ENCODE measurements at places on chromosomes 12 and 14.

DNA sequence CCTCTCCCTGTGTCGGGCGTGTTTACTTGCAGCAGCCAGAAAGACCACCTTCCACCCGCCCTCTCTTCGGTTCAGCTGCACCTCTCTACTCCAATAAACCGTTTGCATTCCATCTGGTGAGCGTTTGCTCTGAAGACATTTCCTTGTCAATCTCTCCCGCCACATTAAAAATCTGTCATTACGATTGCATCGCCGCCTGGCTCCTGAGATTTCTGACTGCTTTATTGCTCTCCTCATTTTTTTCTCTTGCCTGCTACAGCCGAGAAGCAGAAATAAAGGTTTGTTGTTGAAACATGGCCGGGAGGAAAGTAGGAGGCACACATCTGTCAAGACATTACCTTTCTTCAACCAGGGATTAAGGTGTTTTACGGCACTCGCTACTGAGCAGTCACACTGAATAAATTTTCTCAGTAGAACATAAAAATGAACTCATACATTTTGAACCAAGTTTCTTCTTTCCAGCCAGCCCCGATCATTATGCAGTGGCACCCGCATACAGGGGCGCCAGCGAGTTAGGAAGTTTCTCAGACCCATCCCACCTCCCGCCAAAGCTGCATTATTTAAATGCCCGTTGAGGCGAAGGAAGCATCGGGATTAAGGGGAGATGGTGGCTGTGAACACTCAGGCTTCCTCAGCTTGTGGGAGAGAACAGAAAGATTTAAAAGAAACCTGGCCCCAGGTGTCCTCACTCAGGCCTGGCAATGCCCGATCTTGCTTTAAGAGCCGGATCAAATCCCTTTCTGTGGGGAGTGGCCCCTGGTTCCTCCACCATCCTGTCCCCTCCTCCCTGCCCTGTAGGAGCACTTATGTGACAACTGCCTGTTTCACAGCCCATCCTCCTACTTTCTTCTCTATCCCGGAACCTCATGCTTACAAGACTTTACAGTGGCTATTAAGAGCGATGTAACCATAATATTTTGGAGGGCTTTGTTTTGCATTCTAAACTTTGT, 1108.9 kb downstream of the BCL11B start:
- no peak for DNase-seq

GRCh38 chr14:76348898-76349297, 27.0 kb upstream of the ESRRB start:
- no peak for DNase-seq

- DNase-seq = no peak
These were observed 10.8 kb upstream of the KRT8 start for GRCh38 chr12:52915637-52916036.

GRCh38 chr14:21089877-21090193, 8.6 kb downstream of the ZNF219 start:
- no peak for DNase-seq

DNA sequence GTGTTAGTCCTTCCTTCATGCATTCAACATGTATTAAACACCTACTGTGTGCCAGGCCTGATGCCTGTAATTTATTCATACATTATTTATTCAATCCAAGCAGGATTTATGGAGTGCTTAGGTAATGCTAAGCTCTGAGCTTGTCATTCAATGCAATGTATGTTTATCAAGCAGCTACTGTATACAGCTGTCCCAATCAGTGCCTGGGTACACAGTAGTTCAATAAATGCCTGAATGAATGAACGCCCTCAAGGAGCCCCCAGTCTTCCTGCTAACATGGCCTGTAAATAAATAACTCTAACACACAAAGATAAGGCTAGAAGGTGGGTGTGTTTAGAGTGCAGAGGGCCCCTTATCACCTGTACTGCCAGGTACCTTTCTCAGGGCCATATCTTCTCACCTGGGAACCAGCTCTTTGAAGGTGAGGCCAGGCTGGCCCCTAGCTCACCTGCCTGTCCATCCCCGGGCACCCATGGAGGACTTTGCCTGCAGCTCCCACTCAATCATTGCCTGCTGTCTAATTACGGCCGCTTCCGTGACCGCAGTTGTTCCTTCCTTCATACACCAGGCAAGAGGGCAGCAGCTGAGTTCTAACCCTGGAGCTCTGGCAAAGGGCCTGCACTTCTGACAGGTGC, 20.0 kb upstream of the KDM2B start:
- no peak for DNase-seq

DNA sequence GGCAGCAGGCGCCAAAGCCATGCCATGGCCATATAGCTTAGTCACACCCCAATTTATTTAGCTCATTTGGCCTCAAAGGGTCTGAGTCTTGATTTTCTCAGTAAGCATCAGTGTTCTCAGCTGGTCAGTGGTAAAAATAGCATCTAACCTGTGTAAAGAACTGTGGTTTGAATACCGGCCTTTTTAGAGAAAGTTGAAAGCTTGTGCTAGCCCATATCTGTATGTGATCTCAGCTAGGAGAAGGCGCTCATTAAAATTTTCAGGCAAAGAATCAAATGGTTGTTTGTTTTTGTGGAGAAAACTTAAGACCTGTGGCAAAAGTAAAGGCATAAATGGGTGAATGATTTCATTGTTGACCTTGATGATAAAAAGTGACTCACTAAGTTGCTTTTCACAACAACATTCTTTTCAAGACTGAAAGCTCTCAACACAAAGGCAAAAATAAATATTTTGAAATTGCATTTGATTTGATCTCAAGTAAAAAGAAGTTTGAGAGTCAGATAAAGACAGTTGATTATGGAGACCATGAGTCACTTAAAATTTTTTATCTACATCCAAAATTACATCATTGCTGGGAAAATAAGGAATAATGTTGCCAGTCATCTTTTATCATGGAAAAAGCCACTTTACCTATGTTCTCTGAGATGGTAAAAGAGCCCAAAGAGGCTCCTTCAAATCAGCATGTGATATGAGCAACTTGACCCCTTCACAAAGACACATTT, 128.5 kb upstream of the RGS6 start:
- DNase-seq = no peak

GRCh38 chr12:15276088-15276698, 46.1 kb upstream of the PTPRO start:
- DNase-seq = no peak

DNA sequence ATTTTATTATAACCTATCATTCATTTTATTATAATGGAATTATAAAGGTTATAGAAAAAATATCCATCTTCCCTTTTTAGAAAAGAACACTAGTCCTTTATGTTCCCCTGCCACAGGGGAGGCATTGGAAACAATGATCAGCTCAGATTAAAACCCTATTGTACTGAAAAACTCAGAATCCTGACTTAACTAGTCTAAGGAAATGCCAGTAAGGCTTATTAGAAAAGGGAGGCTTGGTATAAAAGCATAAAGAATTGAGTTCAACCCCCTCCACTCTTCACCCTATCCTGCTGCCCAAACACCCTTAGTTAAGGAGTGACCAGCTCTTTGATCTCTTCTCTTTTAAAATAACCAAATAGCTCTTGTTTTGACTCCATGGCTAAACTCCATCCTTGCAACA, 36.0 kb downstream of the PUS7L start:
- no peak for DNase-seq

DNA sequence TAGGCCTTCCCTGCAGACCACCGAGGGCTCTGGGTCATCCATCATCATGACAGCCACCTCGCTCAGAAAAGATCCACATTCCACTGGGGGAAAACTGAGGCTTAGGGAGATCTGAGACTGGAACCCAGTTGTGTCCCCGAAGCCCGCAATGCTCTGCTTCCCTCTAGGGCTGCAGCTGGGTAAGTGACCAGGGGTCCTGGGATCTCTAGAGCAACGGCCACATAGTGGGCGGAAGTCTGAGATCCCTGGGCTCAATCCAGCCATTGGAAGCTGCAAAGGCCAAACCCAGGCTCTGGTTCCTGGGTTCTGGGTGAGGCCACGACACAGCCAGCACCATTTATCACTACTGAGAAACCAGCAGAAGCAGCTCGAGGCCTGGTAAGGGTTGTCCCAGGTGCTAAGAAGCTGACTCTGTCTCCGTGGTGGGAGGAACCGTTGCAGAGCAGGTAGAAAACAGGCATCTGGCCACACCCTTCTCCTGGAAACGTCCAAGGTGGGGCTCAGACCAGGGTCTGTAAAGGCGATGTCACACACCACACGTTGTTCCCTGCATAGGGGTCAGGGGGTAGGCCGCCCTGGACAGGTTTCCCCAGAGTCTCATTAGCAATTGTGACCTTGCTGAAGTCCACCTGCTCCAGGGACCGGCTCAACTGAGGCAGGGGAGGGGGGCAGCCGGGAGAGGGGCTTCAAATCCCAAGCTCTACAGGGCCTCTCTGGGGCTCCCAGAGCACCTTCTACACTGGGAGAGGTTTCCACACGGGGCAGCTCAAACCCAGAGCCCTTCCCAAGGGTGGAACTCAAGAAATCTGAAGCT, 38.6 kb downstream of the BCL11B start:
- no peak for DNase-seq

DNA sequence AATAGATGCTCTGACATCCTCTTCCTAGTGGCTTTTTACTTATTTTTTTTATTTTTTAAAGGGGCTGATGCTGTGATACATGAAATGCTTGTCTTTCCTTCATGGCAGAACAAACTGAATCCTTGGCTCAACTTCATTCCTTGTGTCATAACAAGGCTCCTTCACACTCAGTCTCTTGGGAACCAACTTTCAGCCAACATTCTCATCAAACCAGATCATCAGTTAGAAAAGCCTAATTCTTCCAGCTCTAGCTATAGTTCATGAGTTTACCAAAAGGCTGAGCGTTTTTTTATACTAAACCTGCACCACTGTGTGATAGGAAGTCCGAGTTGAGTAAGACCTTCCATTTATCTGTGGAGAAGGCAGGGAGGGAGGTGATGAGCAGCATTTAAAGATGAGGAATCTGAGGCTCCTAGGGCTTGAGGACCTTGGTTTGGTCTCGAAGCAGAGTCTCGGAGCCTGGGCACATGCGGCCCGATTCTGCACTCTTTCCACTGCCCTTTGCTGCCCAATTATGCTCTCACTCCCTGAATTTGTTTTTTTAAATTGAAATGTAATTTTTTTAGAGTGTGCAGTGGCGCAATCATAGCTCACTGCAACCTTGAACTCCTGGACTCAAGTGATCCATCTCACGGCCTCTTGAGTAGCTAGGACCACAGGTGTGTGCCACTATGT, 8.2 kb downstream of the GPRC5D start:
- DNase-seq = no peak

- no peak for DNase-seq
These were observed 127.4 kb downstream of the KTN1 start for GRCh38 chr14:55707365-55707804.

DNA sequence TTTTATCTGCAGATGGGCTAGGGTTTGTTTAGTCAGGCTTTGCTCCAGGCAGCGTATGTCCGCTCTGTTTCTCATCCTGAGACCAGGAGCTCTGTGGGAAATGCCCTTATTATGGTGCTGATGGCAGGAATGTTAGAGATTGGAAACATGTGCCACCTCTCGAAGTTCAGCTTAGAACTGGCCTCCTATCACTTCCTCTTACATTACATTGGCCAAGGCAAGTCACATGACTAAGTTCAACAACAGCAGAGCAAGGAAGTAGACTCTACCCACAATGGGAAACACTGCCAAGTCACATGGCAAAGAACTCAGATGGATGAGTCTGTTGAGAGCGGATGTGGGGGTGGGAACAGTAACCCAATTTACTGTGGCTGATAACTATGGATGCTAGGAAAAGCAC, 161.9 kb upstream of the WSCD2 start:
- DNase-seq = no peak

DNA sequence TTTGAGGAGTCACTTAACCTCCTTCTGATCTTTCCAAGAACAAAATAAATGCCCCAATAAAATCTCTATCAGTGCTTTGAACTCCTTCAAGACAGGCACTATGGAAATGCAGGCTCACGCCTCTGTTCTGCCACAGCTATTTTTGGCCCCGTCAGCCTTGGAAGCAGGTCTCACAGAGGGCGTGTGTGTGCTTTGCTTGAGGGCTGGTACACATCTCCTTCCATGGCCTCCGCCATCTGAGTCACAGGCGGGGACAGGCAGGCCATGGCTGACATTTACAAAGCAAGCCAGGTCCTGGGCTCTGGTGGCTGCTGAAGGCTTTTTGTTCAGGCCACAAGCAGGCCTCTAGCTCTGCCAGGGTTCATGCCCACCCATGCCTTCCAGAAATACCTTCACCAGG, 16.0 kb downstream of the PRIMA1 start:
- no peak for DNase-seq

DNA sequence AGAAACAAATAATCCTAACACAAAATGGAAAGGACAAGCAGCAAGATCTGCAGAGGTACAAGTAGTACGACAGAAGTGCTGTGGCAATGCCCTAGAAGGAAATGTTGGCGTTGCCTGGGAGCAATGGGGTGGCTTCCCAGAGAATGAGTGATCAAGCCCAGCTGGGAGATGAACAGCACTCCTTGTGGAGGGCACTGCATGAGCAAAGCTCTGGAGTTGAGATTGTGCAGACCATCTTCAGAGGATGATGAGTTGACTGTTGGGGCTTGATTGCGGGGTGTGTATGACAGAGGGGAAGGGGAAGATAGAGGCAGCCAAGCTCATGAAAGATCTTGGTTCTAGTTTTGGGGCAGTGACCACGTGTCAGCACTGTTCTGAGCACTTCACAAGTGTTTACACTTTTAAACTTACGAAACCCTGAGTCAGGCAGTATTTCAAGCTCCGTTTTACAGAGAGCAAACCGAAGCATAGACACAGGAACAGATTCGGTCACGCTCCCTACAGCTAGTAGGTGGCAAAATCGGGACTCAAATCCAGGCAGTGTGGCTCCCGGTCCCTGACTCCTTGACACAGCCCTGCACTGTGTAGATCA, 127.2 kb upstream of the LHX5 start:
- DNase-seq = no peak

GRCh38 chr12:41334390-41334789, 146.3 kb downstream of the PDZRN4 start:
- no peak for DNase-seq

- DNase-seq = no peak
These were observed 1.1 kb upstream of the SSH1 start for GRCh38 chr12:108858311-108859074.

DNA sequence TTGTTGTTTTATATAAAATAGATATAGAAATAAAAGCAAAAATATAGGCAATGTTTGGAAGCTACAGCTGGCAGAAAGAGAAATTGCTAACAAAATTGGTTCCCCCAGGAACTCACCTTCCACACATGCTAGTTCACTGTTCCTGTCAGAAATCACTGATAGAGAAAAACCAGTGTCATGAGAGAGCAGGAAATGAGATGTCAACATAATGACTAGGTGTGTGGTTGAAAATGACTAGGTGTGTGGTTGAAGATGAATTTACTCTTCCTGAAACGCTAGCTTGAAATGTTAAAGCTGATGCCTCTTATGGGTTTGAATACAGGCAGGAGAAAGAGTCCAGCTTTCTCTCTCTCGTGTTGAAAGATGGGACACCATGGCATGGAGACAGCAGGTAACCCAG, 216.3 kb downstream of the C12orf42 start:
- DNase-seq = no peak

GRCh38 chr14:100486025-100486828, 101.0 kb downstream of the BEGAIN start:
- peak; percentile 38 for DNase-seq

GRCh38 chr12:76946446-76946845, 67.6 kb upstream of the CSRP2 start:
- no peak for DNase-seq

GRCh38 chr14:100587763-100588411, 670 bp upstream of the BEGAIN start:
- DNase-seq = no peak

- no peak for DNase-seq
These were observed 264.7 kb downstream of the EGLN3 start for GRCh38 chr14:33686218-33686617.
